Kidney (tissue), 22 donors: ENCODE measurements at places on chromosomes 12 and 14. TPM values are rescaled to one million over a fixed set of nuclear protein-coding genes. Genes with fewer than 3 reads are reported as not detected.

DNA sequence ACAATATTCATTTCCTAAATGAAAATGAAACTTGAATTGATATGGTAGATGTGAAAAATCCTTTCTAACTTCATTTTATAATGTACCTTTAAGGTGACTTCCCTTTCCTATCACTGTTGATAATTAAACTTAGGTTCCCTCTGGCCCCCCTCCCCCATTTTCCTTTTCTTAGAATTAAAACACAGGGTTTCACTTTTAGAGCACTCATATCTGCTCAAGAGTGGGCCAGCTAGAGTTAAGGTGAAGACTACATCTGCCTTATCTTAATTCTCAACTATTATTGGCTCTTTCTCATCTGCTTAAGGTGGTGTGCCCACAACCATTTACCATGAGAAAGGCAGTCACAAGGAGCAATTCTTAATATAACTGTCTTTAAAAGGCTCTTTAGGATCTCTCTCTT lies 49.7 kb downstream of the LIN52 start:
- no peak for DNase-seq
- peaks cover 9% of the 10 kb centered on the region for H3K4me1 ChIP-seq
- no peaks in the 10 kb centered on the region for H3K36me3 ChIP-seq
- H3K27me3 ChIP-seq: no peaks in the 10 kb centered on the region
- peak overlapping the region; percentile 78 for H3K27ac ChIP-seq

DNA sequence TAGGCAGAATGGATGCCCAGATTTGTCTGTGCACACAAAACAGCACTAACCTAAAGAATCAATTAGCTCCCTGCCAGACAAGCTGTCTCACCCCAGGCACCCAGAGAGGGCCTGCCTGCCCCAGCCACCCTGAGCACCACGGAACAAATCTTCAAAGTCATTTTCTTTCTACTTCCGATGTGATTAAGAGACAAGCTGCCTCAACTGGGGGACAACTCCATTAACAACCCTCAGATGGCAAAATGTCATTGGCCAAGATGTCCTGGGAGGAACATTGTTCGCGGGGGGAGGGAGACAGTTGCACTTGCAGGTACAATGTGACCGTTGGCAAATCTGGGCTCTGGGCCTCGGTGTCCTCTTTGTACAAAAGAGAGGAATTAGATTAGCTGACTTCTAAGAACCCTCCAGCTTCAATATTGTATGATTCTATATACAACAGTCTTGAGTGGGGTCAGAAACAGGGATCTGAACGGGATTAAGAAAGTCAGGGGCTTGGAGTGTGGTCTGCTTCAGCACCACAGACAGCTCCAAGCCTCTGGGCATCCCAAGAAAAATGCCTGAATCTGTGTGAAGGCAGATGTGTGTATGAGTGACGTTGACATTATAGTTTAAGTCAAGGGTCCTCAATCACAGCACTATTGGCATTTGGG lies 42.8 kb upstream of the CMKLR1 start:
- no peaks in the 10 kb centered on the region for H3K36me3 ChIP-seq
- no peak overlapping the region for H3K4me3 ChIP-seq
- no peaks in the 10 kb centered on the region for H3K4me1 ChIP-seq
- H3K27ac ChIP-seq: no peak overlapping the region
- peak; percentile 57 for DNase-seq
- H3K27me3 ChIP-seq: no peaks in the 10 kb centered on the region

DNA sequence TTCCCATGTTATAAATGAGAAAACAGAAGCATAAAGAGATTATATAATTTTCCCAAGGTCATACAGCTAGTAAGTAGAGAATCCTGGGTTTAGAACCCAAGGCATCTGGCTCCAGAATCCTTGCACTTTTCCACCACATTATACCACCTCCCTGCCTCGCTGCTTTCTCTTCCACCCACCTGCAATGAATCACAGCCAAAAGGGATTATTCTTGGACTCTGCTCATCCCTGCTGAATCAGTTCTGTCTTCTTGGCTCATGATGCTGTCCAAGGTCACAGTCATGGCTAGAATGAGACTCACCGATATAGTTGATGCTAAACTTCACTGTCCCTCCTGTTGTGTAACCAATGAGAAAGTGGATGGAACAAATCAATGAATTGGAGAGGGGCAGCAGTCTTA lies 356.6 kb downstream of the FUT8 start:
- H3K27me3 ChIP-seq: no peaks in the 10 kb centered on the region
- no peaks in the 10 kb centered on the region for H3K4me1 ChIP-seq
- H3K4me3 ChIP-seq: no peak overlapping the region
- H3K27ac ChIP-seq: no peak overlapping the region

- no peak for DNase-seq
- no peaks in the 10 kb centered on the region for H3K4me1 ChIP-seq
- no peaks in the 10 kb centered on the region for H3K27me3 ChIP-seq
Measured at GRCh38 chr12:84996759-84997158, 39.3 kb downstream of the TSPAN19 start.

GRCh38 chr12:11204173-11204572 lies 17.4 kb upstream of the TAS2R42 start:
- no peak for DNase-seq
- H3K4me3 ChIP-seq: no peak overlapping the region
- H3K36me3 ChIP-seq: no peaks in the 10 kb centered on the region
- no peak overlapping the region for H3K27ac ChIP-seq
- no peaks in the 10 kb centered on the region for H3K27me3 ChIP-seq

DNA sequence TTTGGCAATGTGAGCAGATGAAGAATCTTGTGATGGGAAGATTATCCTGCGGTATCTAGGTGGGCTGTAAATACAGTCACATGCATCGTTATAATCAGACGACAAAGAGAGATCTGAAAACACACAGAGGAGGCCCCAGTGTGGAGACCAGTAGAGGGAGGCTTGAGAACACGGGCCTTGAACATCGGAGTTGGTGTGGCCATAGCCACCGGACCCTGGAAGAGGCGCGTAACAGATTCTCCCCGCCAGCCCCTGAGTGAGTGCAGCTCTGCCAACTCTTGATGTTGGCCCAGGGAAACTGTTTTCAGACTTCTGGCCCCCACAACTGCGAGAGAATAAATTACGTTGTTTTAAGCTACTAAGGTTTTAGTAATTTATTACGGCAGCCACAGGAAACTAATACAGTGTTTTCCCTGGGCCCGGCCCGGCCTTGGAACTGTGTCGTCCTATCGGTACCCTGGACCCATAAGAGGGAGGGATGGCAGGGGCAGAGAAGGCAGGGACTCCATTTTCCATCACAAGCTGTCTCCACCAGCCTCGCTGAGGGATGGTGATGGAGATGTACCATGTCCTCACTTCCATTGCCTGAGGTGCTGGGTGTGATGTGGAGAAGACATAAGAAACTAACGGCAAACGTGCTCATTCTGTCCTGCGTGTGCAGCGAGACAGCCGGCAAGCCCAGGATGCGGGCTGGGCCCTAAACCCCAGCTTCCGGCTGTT lies 91.6 kb downstream of the NTF3 start:
- H3K4me1 ChIP-seq: no peaks in the 10 kb centered on the region
- no peaks in the 10 kb centered on the region for H3K36me3 ChIP-seq

GRCh38 chr12:95848575-95849388 lies 10.0 kb upstream of the SNRPF start:
- peak overlapping the region; percentile 59 for H3K4me3 ChIP-seq
- H3K36me3 ChIP-seq: no peaks in the 10 kb centered on the region
- no peaks in the 10 kb centered on the region for H3K27me3 ChIP-seq
- H3K4me1 ChIP-seq: no peaks in the 10 kb centered on the region

GRCh38 chr12:109772622-109773321 lies 59.1 kb downstream of the FAM222A start:
- H3K27ac ChIP-seq: no peak overlapping the region
- H3K36me3 ChIP-seq: no peaks in the 10 kb centered on the region
- H3K27me3 ChIP-seq: no peaks in the 10 kb centered on the region

DNA sequence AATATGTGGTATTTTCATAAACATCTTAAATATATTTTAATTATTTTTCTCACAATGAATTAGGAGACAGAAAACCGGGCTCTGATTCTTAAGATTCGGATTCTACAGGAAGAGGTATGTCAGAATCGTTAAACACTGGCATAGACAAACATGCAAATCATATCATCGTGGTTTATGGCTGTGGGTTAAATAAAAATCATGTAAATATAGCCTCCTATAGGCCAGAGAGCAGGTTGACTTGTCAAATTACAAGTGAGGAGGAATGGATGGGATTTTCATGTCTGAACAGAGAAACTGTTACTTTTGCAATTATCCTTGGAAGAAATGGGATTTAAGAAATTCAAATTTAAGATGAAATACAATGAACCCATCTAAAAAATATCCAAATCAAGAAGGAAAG lies 74.9 kb upstream of the BCAT1 start:
- H3K4me3 ChIP-seq: no peak overlapping the region
- H3K4me1 ChIP-seq: no peaks in the 10 kb centered on the region
- H3K36me3 ChIP-seq: no peaks in the 10 kb centered on the region
- no peak overlapping the region for H3K27ac ChIP-seq
- H3K27me3 ChIP-seq: no peaks in the 10 kb centered on the region

DNA sequence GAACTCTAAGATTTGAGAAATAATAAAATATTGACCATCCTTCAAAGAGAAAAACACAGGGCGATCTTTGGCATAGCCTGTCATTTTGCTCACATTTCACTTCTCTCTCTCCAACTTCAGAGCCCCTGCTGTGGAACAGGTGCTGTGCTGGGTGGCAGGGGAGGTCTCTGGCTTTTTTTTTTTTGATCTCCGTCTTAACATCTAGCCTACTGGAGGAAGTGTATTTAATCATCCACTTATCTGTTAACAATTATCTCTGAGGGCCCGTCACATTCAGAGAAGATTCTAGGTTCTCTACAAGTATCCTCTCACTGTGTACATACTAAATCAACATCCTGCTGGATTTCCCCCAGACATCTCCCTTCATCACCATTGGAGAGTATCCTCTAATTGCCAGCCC lies 34.1 kb downstream of the CHST11 start:
- no peak for DNase-seq
- H3K4me3 ChIP-seq: no peak overlapping the region
- no peak overlapping the region for H3K27ac ChIP-seq
- H3K27me3 ChIP-seq: no peaks in the 10 kb centered on the region

DNA sequence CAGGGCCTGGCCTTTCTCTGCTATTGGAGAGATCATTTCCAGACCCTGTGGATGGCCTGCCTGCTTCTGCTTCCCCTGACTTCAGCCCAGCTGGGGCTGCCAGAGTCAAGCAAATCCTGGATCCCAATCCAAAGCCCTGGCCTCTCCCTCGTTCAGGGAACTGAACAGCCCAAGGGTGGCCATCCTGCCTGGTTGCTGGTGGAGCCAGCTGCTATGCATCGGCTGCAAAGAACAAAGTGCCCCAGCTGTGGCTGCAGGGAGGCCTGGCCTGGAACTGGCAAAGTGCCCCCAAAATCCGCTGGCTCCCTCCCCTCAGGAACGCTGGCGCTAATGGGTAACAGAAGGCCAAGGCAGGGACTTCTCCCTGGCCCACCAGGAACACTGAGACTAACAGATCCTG lies 56.4 kb downstream of the LRRC74A start:
- no peaks in the 10 kb centered on the region for H3K36me3 ChIP-seq
- H3K27me3 ChIP-seq: no peaks in the 10 kb centered on the region
- H3K4me1 ChIP-seq: no peaks in the 10 kb centered on the region
- no peak overlapping the region for H3K27ac ChIP-seq
- DNase-seq: no peak
- H3K4me3 ChIP-seq: no peak overlapping the region

DNA sequence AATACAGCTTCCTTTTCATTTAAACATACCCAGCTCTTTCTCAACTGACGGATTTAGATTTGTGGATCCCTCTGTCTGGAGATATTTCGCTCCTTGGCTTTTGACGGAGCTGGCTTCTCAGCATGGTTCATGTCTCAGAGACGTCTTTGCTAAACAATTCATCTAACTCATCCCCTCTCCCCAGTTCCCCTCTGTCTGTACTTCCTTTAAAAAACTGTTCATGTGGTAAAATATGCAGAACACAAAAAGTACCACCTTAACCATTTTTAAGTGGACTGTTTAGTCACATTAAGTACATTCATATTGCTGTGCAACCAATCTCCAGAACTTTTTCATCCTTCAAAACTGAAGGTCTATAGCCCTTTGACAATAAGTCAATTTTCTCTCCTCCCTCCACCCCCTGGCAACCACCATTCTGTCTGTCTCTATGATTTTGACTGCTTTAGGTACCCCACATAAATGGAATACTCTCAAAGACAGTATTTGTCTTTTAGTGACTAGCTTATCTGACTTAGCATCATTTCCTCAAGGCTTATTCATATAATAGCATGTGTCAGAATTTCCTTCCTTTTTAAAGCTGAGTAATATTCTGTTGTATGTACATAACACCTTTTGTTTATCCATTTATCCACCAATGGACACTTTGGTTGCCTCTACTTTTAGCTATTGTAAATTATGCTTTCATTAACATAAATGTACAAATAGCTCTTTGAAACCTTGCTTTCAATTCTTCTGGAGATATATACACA lies 399.8 kb upstream of the SOX5 start:
- no peaks in the 10 kb centered on the region for H3K4me1 ChIP-seq
- H3K4me3 ChIP-seq: no peak overlapping the region
- no peaks in the 10 kb centered on the region for H3K36me3 ChIP-seq
- no peak overlapping the region for H3K27ac ChIP-seq
- no peaks in the 10 kb centered on the region for H3K27me3 ChIP-seq

The PAH gene
- polyA plus RNA-seq: 193 TPM

The CCDC38 gene
- polyA plus RNA-seq: not detected

The LRP1 gene
- polyA plus RNA-seq: 18.7 TPM

The TEX52 gene
- not detected for polyA plus RNA-seq

The AKAP6 gene
- polyA plus RNA-seq: 0.92 TPM

The TMEM121 gene
- 4.1 TPM for polyA plus RNA-seq

The ASCL4 gene
- not detected for polyA plus RNA-seq

The SYNDIG1L gene
- polyA plus RNA-seq: 0.47 TPM

The PMCH gene
- polyA plus RNA-seq: not detected

The OAS2 gene
- 5.0 TPM for polyA plus RNA-seq
